ENCODE measurements at places on chromosomes 2 and 18. TPM values are rescaled to one million over a fixed set of nuclear protein-coding genes. Genes with fewer than 3 reads are reported as not detected.

B3GNT7 gene
- polyA plus RNA-seq, result 26.4 TPM

ERFE gene
- polyA plus RNA-seq, result 5.1 TPM

HNMT gene
- 1.6 TPM for polyA plus RNA-seq

SKOR2 gene
- polyA plus RNA-seq, result 0.05 TPM

UNC80 gene
- polyA plus RNA-seq, result 0.16 TPM

KRTCAP3 gene
- 72.5 TPM for polyA plus RNA-seq

CENPA gene
- polyA plus RNA-seq, result 17.6 TPM

DLX1 gene
- polyA plus RNA-seq, result 0.05 TPM

SMCHD1 gene
- polyA plus RNA-seq, result 9.3 TPM

SMAD4 gene
- 86.5 TPM for polyA plus RNA-seq

TRABD2A gene
- 17.6 TPM for polyA plus RNA-seq
